Transverse colon (tissue), 4 donors: ENCODE measurements at places on chromosomes 5 and 9.

- no peak for DNase-seq
These were observed 96.4 kb upstream of the NTRK2 start for GRCh38 chr9:84573083-84573482.

GRCh38 chr5:43685252-43685950, 82.4 kb downstream of the NNT start:
- DNase-seq, result no peak

- no peak for DNase-seq
These were observed 199.9 kb downstream of the EBF1 start for GRCh38 chr5:158899792-158900191.

DNA sequence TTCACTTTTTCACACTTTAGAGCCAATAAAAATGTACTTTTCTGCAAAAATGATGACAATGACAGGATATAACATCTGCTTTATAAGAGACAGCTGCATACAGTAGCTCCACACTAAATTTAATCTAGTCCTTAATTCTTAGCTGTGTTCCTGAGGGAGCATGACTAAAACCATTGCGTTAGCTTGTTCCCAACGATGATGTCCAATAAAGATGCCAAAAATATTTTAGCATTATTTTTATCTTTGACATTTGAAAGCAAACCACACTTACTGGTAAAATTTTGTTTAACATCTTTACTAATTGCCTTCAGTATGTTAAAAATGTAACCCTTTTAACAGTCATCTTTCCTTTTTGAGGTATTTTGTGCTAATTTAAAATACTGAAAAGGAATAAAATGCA, 382.7 kb downstream of the CHSY3 start:
- no peak for DNase-seq

GRCh38 chr5:157266286-157267007, 524 bp downstream of the CYFIP2 start:
- DNase-seq, result peak; percentile 66

DNA sequence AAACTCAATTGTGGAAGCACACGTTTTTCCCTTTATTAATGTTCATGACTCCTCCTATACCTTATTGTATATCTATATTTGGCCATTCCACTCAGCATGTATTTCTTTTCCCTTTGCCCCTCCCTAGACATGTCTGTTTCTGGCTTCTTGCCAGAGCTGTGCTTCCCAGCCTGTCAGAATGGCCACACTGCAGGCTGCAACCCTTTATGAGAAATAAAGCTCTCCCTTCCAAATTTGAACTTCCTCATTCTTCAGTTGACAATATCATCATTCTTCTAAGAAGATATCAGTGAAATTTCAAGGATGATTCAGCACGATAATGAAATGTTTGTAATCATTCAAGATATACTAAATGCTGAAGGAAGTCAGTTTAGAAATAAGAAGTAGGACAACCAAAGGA, 107.6 kb upstream of the PRSS3 start:
- DNase-seq, result no peak

GRCh38 chr5:21701317-21701716, 1151.8 kb downstream of the CDH12 start:
- DNase-seq, result no peak

- DNase-seq, result no peak
These were observed 69.0 kb upstream of the DAPK1 start for GRCh38 chr9:87428659-87429058.

DNA sequence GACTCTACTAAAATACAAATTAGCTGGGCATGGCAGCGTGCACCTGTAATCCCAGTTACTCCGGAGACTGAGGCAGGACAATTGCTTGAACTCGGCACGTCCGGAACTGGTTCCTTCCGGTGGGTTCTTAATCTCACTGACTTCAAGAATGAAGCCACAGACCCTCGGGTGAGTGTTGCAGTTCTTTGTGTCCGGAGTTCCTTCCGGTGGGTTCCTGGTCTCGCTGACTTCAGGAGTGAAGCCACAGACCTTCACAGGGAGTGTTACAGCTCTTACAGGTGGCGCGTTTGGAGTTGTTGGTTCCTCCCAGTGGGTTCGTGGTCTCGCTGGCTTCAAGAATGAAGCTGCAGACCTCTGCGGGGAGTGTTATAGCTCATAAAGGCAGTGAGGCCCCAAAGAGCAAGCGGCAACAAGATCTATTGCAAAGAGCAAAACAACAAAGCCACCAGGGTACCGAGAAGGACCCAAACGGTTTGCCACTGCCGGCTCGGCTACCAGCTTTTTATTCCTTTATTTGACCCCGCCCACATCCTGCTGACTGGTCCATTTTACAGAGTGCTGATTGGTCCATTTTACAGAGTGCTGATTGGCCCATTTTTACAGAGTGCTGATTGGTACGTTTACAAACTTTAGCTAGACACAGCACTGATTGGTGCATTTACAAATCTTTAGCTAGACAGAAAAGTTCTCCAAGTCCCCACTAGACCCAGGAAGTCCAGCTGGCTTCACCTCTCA, 28.6 kb upstream of the SLC6A19 start:
- DNase-seq, result no peak

- no peak for DNase-seq
These were observed 39.5 kb upstream of the CFAP157 start for GRCh38 chr9:127667127-127667844.

DNA sequence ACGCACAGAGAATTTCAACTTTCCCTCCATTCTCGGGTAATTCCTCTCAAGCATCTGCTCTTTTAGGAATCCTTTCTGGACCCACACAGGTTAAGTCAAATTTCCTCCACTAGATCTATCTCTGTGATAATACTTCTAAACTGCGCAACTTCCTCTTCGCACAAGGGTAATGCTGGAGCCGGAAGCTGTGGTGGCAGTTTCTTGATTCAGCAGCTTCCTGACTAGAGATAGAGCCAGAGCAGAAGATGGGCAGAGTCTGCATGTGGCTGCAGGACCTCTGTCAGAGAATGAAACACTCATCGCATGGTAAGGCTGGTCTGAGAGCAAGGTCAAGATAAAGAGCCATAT, 11.1 kb upstream of the CDC42SE2 start:
- DNase-seq, result peak; percentile 80
